ENCODE measurements at places on chromosomes 13 and 19.

GRCh38 chr19:49104229-49104864, 9.8 kb upstream of the LIN7B start:
- no peak for DNase-seq

GRCh38 chr13:20151016-20151415, 9.8 kb downstream of the GJA3 start:
- DNase-seq = no peak

- DNase-seq = no peak
These were observed 34.2 kb downstream of the TDRD3 start for GRCh38 chr13:60431108-60431700.

- no peak for DNase-seq
These were observed 4.3 kb downstream of the ERCC1 start for GRCh38 chr19:45419396-45419795.

- no peak for DNase-seq
These were observed 73.5 kb downstream of the CAB39L start for GRCh38 chr13:49370371-49370770.

All from NCI-H510A (cell line).